CD4-positive, alpha-beta T cell treated with Interleukin-2 at 100 ng/mL for 4 hours (primary cell): ENCODE measurements at places on chromosomes 6 and 20.

DNA sequence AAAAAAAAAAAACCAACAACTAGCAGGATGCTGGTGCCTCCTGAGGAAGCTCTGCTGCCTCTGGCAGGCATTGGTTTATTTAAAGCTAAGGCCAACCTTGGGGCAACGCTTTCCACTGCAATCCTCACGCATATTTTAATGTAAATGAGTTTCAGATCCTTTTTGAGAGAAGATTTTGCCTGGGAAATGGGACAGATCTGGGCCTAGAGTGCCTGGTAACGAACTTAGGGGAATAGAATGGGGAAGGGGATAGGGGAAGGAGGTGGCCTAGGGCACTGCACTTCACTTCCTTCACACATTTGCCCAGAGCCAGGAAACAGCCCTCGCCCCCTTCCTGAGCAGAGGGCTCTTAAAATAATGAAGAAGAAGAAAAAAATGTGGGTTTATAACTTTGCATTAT, 132.7 kb upstream of the TMEM170B start:
- DNase-seq, result no peak

GRCh38 chr6:143333081-143333480, 117.4 kb downstream of the ADAT2 start:
- DNase-seq, result no peak

DNA sequence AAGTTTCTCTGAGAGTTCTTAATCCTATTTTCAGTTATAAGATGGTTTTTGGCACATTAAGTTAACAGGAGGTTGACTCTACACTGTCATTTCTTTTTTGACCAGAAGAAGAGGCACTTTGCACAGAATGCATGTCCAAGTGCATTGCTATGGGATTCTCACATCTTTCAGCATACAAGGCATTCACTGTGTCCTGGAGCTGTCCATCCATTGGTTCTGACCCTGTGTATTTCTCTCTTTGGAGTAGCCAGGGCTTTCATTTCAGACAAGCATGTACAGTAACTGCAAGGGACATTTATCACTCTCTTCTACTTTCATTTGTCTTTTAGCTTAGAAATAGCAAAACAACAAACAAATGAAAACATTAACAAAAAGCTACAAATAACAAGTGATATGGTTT, 275.1 kb upstream of the IMPG1 start:
- DNase-seq, result no peak

GRCh38 chr6:159935065-159935464, 33.8 kb upstream of the IGF2R start:
- no peak for DNase-seq

GRCh38 chr20:13915284-13915683, 75.1 kb downstream of the SEL1L2 start:
- no peak for DNase-seq

- DNase-seq, result no peak
These were observed 198.5 kb upstream of the BTBD3 start for GRCh38 chr20:11719153-11719552.

GRCh38 chr6:24408719-24409410, 6.1 kb downstream of the MRS2 start:
- no peak for DNase-seq

DNA sequence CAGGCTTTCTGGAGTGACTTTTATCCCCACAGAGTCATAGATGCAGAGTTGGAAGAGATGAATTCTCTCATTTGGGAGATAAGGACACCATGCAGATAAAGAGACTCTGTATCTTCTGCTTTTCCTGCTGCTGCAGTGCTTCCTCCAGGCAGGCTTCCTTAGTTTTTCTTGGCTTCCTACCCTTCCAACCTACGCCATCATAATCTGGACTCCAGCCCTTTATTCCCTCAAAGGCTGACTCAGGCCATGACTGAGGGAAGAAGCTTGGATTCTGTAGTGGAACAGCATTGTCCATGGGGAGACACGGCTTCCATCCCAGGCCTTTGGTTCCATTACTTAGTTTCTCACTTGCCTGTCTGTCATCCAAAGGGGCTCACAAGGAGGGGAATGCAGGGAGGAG, 6.5 kb upstream of the RNF24 start:
- DNase-seq, result no peak
